NCI-H774 (cell line): ENCODE measurements at places on chromosomes 1 and 21.
A peak's percentile ranks its signal among the peaks of the same experiment; 100 is the strongest.

GRCh38 chr1:111190931-111191451, 9.5 kb downstream of the DENND2D start:
- no peak for DNase-seq

DNA sequence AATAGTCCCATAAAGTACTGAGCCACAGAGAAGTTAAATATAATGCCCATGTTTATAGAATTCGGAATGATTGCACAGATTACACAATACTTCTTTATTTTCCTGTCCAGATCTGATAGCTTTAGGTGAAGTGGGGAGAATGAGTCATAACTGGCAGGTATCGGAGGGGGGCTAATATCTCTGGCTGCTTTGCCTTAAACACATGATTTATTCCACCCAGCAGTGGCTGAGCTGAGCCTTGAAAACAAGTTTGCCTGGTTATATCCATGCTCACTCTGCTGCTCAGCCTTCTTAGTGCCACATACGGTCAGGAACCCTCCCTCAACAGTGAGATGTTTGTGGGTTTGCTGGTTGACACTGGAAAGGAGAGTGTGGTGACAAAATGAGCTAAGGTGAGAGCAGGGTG, 119.7 kb upstream of the ZNF648 start:
- DNase-seq: no peak

GRCh38 chr1:55331351-55331750, 116.2 kb upstream of the USP24 start:
- no peak for DNase-seq

- no peak for DNase-seq
Observed at GRCh38 chr21:46442938-46443337, 15.8 kb upstream of the DIP2A start.

DNA sequence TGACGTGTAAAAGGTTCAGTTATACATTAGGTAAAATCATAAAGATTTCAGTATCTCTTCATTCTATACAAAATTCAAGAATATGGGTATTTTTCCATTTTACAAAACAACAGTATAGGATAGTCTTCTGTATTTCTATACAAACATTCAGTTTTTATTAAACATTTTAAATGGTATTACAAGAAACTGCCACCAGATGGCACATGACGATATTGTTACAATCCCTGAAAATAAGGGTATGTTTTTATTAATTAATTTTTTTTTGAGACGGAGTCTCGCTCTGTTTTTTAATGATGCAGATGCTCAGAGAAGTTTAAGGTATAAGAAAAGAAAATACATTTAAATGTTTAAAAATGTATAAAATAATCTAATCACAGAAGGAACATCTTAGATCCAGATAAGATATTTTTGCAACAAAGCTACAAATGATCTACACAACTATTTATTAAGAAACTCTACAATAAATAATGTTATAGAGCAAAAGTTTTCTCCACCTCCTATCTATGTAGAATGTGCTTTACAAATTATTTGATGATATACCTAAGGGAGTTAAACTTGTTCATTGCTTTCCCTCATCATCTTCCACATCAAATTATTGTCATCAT, 23.5 kb upstream of the RSBN1 start:
- DNase-seq: peak; percentile 24

DNA sequence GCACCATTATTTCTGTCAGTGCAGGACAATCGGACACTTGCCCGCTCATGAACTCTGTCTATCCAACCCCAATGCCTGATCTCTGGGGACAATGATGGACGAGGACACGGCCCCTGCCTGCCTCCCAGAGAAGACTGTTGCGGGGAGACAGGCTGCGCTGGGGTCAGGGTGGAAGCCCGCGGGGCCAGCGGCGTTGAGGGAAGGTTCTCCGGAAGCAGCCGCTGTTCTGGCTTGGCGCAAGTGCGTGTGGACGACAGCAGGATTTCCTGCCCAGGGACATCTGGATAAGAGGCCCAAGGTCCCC, 18.8 kb downstream of the RHBG start:
- no peak for DNase-seq

- peak; percentile 51 for DNase-seq
Observed at GRCh38 chr1:151710187-151710840, 6.3 kb downstream of the CELF3 start.

DNA sequence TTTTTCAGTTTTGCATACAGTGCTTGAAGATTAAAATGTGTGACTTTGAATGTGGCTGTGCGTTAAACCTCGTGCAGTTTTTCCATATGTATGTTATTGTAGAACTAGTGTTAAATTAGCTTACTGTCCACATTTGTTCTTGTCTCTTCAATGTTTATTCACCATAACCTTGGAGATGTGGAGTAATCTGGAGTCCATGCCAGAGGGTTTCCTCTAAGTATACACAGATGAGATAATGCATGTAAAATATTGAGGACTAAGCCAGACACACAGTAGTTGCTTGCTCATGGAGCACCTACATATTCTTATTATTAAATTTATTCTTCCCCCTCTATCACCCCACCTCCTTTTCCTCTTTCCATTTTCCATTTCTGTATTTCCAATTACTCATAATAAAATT, 7.7 kb upstream of the GIPC2 start:
- DNase-seq: no peak

- no peak for DNase-seq
Observed at GRCh38 chr1:110420874-110421793, 13.6 kb upstream of the LAMTOR5 start.

DNA sequence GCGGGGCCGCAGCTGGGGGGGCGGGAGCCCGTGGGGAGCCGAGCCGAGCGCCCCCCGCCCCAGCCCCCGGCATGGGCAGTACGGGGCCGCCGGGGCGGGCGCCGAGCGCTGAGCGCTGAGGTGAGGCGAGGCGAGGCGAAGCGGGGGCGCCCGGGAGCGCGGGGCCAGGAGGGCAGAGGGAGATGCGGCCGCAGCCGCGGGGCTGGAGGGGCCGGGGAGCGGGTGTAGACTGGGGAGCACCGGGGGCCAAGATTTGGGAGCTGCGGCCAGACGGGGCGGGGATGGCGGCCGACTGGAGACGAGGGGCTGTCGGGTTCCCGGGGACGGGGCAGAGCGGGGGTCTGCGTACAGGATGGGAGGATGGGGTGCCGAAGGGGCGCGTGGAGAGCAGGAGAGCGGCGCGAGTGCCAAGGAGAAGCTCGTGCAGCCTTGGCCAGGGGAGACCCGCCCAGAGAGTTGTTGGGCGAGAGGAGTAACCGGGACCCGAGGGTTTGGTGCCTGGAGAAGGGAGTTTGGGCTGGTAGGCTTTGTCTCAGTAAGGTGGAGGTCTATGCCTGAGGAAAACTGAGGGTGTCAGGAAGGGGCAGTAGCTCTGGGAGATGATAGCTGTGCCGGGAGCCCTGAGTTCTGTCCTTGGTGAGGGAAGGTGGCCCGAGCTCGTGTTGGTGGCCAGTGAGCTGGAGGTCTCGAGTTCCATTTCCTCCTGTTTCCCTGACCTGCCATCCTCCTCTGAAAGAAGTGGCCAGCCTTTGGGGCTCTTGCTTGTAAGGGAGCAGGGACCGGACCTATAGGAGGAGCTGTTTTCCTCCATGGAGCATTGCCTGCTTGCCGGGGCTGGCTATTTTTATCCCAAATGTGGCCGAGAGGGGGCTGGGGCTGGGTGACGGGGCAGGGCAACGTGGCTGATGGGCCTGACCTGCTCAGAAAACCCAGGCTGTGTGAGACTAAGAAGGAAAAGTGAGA, 539 bp downstream of the ATP8B2 start:
- peak; percentile 7 for DNase-seq

DNA sequence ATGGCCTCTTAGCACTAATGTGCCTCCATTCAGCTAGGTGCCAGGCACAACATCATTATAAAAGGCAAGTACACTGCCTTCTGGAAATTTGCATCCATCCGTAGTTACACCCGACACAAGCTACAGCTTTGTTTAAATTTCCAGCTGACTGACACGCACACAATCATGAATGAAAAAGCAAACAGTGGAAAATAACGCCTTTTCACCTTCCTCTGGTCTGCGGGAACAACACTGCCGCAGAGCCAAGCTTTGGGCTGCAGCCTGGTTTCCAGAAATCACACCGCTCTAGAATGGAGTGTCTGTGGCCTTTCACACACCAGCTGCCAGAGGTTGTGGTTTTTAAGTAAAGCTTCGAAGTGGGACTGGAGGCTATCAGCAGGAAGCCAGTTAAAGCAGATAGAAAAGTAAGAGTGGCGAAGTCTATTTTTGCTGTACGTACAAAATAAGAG, 142.8 kb upstream of the COA6 start:
- peak; percentile 71 for DNase-seq
